ENCODE measurements at places on chromosomes 13 and 19. TPM values are rescaled to one million over a fixed set of nuclear protein-coding genes. Genes with fewer than 3 reads are reported as not detected.

DNA sequence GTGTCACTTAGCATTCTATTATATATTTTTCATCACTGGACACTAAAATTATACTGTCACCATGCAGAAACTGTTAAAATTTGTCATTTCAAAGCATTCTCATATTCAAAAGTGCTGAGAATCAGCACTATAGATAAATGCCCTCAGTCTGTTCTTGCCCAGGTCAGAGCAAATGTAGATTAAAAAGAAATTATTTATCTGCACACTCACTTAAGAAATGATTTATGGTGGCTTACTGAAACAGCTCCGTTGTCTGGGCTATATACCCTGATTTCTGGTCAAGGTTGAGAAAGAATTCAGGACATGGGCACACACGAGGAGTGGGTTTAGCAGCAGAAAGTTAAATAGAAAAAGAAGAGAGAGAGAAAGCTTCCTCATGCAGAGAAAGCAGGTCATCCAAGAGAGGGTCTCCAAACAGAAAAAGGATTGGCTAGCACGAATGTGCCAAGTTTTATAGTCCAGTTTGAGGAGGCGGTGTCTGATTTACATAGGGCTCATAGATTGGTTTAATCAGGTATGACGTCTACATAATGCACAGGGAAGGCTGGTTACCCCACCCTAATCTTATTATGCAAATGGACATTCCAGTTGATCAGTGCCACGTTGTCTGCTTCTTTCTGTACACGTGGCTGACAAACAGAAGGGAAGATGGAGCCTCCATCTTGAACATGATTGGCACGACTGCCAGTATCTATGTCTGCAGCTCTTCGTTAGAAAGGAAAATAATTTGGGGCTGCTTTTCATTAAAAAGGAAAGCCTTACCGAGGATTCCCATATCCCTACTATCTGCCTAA, 47.3 kb upstream of the N4BP2L1 start:
- no peak for DNase-seq

FXYD7 gene
- total RNA-seq, result not detected

DNA sequence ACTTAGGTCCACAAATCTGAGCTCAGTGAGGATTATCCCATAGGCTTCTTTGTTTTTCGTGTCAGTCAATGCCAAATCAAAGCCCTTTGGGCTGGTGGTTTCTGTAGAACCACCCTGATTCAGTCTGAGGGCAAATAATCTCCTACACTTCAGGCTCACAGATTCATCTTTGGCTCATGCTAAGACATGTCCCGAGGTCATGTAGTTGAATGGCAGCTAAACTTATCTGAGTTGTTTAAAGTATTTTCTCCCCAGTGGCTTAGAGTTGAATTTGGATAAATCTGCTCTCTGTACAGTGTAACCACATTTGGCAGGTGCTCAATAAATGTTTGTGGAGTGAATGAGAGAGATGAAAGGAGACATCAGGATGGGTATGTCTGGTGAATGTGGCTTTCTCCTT, 13.1 kb upstream of the SLC25A42 start:
- DNase-seq, result no peak

ATXN8OS gene
- total RNA-seq, result not detected

GRCh38 chr13:74644229-74644628, 510.0 kb upstream of the KLF12 start:
- no peak for DNase-seq

GRCh38 chr19:5694956-5695648, 5.0 kb downstream of the RPL36 start:
- no peak for DNase-seq

GRCh38 chr13:101492251-101492910, 39.9 kb downstream of the ITGBL1 start:
- no peak for DNase-seq

GRCh38 chr13:20566898-20567874, at the start of gene IFT88:
Gene IFT88 (plus strand): TSS chr13:20567157. CDS start chr13:20574386, 7,229 bp downstream.
- DNase-seq, result peak; percentile 93

- no peak for DNase-seq
Measured at GRCh38 chr19:49772850-49773432, 6.1 kb downstream of the AP2A1 start.

GRCh38 chr19:46515879-46516350, 20.2 kb upstream of the PNMA8B start:
- no peak for DNase-seq

DNA sequence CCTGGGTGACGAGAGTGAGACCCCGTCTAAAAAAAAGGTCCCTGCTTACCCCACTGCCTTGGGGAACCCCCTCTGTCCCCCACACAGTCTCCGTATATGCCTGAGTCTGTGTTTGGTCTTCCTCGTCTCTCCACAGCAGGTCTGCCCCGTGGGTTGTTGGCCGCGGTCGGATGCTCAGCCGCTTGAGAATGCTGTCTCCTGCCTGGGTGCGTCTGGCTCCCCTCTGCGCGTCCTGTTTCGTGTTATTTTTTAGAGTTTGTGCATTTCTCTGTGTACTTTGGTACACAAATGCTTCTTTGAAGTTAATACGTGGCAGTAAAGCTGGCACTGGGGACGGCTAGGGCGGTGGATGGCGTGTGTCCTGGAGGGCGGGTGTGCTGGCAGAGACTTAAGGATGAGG, 34.9 kb downstream of the KDM4B start:
- peak; percentile 26 for DNase-seq

ZSWIM9 gene
- 6.9 TPM for total RNA-seq

CGB2 gene
- not detected for total RNA-seq

DNA sequence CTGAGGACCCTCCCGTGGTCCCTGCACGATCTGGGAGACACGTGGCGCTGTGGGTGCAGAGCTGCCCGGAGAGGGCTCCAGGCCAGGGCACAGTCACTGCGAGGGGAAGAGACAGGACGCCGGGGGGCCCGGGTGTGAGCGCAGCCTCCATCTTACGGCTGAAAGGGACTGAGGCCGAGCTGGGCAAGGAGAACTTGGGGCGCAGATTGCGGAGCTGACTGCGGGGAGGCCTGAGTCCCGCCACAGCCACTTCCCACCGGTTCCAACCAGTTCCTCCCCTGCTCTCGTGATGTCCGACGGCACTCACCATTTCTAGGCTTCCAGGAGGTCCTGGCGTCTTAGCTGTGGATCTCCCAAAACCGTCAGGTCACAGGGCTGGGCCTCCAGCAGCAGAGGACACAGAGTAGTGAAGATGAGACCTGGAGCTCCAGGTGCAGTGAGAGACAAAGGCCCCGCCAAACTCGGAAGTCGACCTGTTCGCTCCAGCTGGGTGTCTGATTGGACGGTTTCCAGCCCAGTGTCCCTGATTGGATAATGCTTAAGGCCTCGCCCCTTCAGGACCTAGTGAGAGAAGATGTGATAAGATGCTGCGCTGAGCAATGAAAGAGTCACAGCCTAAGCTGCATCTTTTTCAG, 4.8 kb upstream of the ZNF253 start:
- DNase-seq, result no peak

GRCh38 chr19:30857388-30857787, 485.2 kb downstream of the ZNF536 start:
- no peak for DNase-seq

IZUMO2 gene
- total RNA-seq, result not detected

GRCh38 chr13:49226613-49227012, 6.5 kb downstream of the MLNR start:
- no peak for DNase-seq

DNA sequence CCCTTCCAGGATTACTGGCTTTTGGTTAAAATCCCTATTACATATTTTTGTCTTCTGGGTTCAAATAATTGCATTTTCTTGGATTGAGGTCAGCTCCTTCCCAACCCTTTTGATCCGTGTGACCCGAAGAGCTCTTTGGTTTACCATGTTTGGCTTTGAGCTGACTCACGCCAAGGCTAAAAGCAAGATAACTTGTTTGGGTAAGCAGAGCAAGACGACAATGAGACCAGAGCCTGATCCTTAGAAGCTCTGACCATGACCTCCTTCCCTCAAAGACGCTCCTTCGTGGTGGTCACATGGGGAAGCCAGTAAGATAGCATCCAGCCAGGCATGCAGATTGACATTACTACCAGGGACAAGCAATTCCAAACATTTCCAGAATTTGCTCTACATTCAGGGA, 153.8 kb downstream of the DCT start:
- DNase-seq, result no peak

BLOC1S3 gene
- 3.6 TPM for total RNA-seq

DNA sequence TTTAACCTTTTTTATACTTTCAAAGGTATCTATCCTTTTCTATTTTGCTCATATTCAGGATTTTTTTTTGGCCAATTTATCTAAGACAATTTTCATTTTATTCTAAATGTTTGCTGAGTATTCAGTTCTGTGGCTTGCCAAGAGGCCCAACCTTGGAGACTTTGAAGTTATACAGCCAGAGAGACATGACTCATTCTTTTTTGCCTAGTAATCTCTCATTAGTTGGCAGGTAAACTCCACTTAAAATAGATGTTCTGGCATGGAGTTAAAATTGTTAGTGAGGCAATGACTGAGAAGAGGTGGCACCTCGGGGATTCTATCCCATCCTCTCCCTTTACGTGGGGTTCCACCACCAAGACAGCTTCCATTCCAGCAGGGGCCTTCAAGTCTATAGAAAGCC, 213.8 kb downstream of the KCTD12 start:
- DNase-seq, result no peak

Data from Right ventricle myocardium superior (tissue), 1 donor.